Activated T-cell treated with anti-CD3 and anti-CD28 coated beads, Interleukin-2, amount 50 U/mL, for 72 hours (primary cell): ENCODE measurements at places on chromosomes 2 and 18.

DNA sequence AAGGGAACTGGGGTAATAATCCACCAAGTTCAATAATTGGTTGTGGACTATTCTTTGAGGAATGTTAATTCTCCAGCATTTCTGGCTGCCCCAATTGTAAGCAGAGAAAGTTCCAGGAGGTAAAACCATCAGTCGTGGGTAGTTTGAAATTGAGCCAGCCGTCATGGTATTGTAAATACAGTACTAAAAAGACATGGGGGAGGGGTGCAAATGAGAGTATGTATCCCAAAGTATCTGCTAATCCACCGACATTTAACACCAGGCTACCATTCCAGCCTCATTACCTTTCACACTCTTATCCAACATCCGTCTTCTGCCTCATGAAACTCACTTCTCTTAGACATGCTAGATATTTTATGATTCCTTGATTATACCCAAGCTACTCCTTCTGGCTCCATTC, 507.9 kb downstream of the ERBB4 start:
- no peak for DNase-seq

- no peak for DNase-seq
Observed at GRCh38 chr2:221791844-221792243, 219.7 kb upstream of the EPHA4 start.

GRCh38 chr2:127606625-127607398, 39.1 kb upstream of the GPR17 start:
- DNase-seq = no peak

- DNase-seq = no peak
Observed at GRCh38 chr18:24778810-24779418, 318.5 kb downstream of the HRH4 start.

DNA sequence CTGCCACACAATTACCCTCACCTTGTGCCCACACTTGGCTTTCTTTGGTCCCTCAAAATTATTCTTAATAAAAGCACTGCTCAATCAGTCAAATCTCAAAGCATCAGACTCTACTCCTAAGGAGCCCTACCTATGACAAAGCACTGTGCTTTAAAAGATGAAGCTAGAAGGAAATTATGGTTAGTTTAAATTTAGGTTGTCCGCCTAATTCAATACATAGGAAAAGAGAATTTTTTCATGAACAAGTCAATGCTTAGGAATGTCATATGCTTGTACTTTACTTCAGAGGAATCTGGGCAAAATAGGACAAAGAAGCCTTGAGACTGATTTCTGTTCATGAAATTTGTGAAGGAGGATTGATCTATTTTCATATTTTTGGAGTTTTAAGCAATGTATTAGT, 726.4 kb upstream of the CDH2 start:
- DNase-seq = no peak

GRCh38 chr2:46392561-46393346, 86.6 kb upstream of the TMEM247 start:
- no peak for DNase-seq
